Stomach (tissue), 19 donors: ENCODE measurements at places on chromosomes 5 and 9.

GRCh38 chr9:111783857-111784256 lies 10.9 kb downstream of the SHOC1 start:
- DNase-seq = no peak

GRCh38 chr5:39503155-39503554 lies 78.4 kb upstream of the DAB2 start:
- peak; percentile 26 for DNase-seq

DNA sequence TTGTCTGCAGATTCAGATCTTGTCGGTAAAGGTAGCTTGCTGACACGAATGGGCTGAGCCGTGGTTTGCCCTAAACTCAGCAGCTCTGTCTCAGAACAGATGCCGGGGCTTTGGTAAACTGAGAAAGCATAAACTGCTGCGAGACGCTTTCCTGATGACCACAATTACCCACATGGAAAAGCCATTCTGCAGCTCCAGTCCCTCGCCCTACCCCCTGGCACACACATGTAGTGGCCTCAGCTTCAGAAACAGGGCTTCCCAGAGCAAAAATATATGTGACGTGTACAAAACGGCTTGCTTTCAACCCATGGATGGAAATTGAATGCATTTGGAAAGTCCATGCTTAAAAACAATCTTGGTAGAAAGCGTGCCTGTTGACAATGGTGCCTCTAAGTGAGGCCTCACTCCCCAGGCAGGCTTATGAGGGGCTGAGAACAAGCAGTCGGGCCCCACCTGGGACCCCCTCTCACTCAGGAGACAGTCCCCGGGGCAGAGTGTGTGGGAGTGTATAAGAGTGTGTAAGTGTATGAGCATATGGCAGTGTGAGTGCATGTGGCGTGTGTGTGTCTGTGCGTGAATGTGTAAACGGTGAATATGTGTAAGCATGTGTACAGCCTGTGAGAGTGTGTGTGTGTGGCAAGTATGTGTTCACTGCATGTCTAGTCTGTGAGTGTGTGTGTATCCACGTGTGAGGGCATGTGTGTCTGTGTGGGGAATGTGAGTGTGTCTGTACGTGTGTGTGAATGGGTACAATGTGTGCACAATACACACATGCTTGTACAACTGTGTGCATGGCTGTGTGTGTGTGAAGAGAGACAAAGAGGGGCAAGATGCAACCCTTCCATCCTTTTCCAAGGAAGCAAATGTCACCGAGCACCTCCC lies 88.2 kb upstream of the SMIM23 start:
- no peak for DNase-seq

- no peak for DNase-seq
Observed at GRCh38 chr5:7589800-7590199, 193.9 kb downstream of the ADCY2 start.
